ENCODE measurements at places on chromosomes 12 and 14.
A peak's percentile ranks its signal among the peaks of the same experiment; 100 is the strongest.

- peak; percentile 69 for DNase-seq
These were observed 75.2 kb downstream of the FIGNL2 start for GRCh38 chr12:51773145-51773869.

DNA sequence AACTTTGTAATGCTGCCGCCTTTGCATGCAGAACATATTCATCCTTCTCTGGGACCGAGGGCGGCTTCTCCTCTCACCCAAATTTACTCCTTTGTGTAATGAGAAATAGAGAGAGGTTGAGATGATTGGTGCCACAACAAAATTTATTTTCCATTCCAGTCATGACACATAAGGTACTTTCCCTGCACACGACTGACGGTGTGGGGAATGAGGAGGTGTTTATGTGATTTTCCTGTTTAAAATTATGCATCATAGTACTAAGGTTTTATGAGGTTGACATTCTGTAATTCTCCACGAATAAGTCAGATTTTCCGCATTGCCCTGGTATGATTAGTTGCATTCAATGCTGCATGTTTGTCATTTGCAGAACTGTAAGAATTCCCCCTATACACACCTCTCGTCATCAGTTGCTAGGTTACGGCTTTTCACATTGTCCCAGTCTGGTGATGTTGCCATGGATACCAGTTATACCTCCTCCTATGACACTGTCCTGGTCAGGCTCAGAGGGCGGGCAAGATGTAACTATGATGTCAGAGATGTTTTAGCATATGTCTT is 23.1 kb downstream of the BICDL1 start:
- DNase-seq: no peak

DNA sequence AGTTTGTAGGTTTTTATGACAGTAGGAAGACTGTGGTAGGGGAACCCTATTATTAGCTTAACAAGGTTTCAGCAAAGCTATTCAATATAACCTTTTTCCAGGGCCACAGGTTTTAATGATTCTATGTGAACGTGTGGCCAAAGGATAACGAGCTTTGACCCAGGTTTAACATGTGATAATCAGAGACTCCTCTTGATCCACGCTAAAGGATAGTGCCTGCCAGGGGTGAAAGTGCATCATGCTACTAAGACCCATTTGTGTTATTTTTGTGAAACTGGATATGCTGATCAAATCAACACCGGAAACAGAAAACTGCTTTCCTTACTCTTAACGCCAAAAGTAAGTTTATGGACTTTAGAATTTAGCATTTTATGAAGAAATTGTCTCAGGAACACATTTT is 909 bp upstream of the TAOK3 start:
- no peak for DNase-seq

DNA sequence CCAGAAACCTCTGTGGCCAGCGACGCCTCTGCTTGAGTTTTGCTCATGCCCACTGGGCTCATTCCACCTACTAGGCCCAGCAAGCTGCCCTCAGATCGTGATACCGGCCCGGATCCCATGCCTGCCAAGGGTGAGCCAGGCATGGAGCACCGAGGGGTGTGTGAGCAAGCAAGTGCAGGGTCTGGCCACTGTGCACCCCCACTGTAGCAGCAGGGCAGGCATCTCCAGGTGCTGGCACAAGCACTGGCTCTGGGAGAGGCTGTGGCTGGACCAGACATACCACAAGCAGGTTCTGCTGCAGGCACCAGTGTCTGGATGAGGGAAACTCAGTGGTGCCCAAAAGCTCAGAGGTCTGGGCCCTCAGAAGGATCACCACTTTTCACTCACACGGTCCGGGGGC is 20.6 kb downstream of the FAM186A start:
- no peak for DNase-seq

DNA sequence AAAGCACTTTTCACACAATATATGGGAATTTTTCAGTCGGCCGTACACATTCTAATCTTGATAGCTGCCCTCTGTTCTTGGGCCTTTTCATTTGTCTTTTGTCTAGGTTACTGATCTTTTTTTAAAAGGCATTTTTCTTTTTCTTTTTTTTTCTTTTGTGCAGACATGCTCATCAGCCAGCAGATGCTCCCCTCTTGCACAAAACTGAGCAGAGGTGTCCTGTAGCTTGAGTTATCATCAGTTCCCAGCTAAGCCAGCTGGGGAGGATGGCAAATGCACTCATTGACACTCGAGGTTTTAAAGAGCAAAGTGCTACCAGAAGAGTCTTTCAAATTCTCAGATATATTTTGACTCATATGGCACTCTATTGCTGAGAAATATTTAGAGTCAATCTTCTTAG is 913.9 kb upstream of the SEL1L start:
- DNase-seq: no peak

- no peak for DNase-seq
These were observed 276.5 kb upstream of the AMIGO2 start for GRCh38 chr12:47356129-47356700.

DNA sequence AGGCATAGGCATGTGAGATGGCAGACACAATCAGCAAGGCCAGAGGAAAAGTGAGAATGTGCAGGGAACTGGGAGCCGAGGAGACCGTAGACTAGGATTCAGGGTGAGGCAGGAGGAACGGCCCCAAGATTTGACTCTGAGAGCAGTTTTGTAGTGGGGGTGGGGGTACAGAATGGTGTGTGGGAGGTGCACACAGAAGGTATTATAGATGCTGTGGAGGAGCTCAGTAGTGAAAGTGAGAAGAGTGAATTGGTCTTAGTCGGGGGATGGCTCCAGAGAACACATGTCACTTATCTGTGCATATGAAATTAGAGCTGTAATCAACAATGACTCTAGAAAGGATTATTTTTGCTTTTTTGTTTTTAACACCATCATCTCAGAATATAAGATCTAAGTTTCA is 11.9 kb downstream of the ZNF664 start:
- DNase-seq: no peak

DNA sequence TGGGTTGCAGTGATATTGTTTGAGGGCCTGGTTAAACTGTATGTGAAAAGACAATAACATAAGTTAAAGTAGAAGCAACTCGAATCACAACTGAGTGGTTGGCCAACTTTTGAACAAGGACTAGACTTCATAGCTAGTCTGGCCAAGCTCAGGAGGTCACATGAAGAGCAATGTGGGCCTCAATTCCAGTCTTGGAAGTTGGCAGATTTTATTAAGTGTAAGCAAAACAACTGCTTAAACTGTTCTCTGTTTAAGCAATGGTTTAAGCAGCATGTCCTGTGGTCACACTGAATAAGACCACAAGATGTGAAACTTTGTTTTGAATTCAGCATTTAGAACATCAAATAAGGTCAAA is 100.4 kb downstream of the TMTC3 start:
- peak; percentile 14 for DNase-seq

- no peak for DNase-seq
These were observed 12.2 kb upstream of the TESC start for GRCh38 chr12:117111386-117111785.

DNA sequence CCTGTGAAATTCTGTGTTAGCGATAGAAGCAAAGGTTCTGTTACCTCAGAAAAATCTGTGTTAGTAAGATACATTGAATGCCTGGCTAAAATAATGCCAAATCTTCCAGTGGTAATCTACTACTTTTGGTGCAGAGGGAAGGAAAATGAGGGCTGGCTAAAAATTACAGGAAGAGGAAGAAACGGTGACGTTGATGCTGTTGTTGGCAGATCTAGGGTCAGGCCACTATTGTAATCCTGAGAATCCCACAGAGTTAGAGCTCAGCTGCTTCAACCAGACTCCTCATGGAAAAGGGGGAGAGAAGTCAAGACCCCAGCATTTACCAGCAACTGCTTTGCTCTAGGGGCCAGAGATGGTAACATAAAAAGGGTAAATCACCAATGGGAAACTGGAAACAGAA is 145.1 kb downstream of the PPM1H start:
- no peak for DNase-seq

DNA sequence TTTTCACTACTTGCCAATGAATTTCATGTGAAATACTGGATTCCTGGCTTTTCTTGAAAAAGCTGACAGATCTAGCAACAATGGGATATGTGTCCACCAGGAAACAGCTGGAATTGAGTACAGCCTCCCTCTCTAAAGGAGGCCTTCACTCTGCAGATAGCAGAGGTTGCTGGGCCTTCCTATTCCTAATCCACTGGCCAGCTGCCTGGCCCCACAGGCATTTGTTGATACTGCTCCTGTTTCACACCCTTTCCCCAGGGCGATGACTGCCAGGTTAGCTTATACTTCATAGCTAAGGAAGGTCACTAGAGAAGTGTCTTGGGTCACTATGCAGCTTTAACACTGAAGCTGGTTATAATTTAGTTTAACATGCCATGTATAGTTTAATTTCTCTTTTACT is 87.5 kb upstream of the PDZRN4 start:
- DNase-seq: no peak

GRCh38 chr12:48601013-48601756 is 31.3 kb upstream of the LALBA start:
- peak; percentile 16 for DNase-seq

DNA sequence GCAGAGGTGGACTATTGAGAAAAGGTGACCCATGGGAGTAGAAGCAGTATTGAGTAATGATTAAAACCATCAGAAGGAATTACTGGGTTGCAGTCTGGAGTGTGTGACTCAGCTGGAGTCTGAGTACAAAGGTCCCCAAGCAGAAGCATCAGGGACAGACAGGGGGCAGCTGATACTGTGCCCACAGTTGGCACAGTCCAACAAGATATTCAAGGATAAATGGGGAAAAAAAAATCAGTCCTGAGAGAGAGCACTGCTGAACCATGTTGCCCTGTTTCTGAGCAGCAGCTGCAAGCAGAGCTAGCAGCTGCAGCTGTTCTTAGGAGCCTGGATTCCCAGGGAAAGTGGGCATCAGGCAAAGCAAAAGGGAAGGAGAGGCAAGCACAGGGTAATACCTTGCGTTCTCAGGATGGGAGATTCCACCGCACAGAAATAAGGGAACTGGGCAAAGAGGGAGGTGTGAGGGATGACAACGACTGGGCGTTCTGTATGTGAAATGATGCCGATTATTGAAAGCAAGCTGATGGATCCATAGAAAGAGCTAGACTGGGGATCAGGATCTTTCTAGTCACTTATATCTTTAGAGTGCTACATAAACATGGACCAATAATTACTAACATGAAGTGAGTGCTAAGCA is 17.7 kb downstream of the NEUROD4 start:
- no peak for DNase-seq

Data from AG08395 (cell line).